ENCODE measurements at places on chromosomes 4 and X. TPM values are rescaled to one million over a fixed set of nuclear protein-coding genes. Genes with fewer than 3 reads are reported as not detected.

Gene DMP1
- not detected for total RNA-seq

Gene DCAF4L1
- 0.32 TPM for total RNA-seq

Gene MAGEC1
- not detected for total RNA-seq

Gene ADGRG2
- not detected for total RNA-seq

Gene TSPAN7
- total RNA-seq: 38.9 TPM

Gene G3BP2
- total RNA-seq: 231 TPM

Gene POU4F2
- not detected for total RNA-seq

Gene EVC
- 74.5 TPM for total RNA-seq

Gene MID1
- total RNA-seq: 18.4 TPM

Gene USP9X
- total RNA-seq: 114 TPM

Gene AFAP1
- total RNA-seq: 30.8 TPM

Gene SUV39H1
- 2.8 TPM for total RNA-seq

Gene ARSJ
- 12.8 TPM for total RNA-seq

Gene ANOS1
- 0.08 TPM for total RNA-seq

Gene SPANXC
- total RNA-seq: not detected

Gene TGIF2LX
- not detected for total RNA-seq

Gene MAGEE2
- total RNA-seq: not detected

Gene PAGE2B
- not detected for total RNA-seq

Gene RPS6KA6
- 7.7 TPM for total RNA-seq

Gene AWAT2
- total RNA-seq: not detected

Gene AMTN
- not detected for total RNA-seq

Gene SMIM10
- 0.31 TPM for total RNA-seq

Gene GUCY1A1
- not detected for total RNA-seq

Gene MAGEA12
- not detected for total RNA-seq

Gene EDNRA
- 22.3 TPM for total RNA-seq

Gene CXXC4
- 0.11 TPM for total RNA-seq

Gene KDR
- total RNA-seq: 0.36 TPM

Gene GAGE12E
- not detected for total RNA-seq

Gene MEPE
- total RNA-seq: not detected

Gene SPATA4
- not detected for total RNA-seq

Gene SPANXN2
- total RNA-seq: not detected

Gene ADH7
- total RNA-seq: not detected

Gene KLHL13
- total RNA-seq: 0.11 TPM

Gene PRRG3
- total RNA-seq: not detected

Gene REPS2
- 4.9 TPM for total RNA-seq

Gene NLGN4X
- total RNA-seq: not detected

Gene ADH1B
- total RNA-seq: not detected

Gene VCX3B
- total RNA-seq: not detected

Gene MAGEC2
- total RNA-seq: not detected

Gene TMEM150C
- total RNA-seq: 1.5 TPM

Gene DGAT2L6
- not detected for total RNA-seq

Gene GABRE
- total RNA-seq: 0.94 TPM

Gene TIGD4
- total RNA-seq: 3.0 TPM

Gene NAT8L
- total RNA-seq: 8.2 TPM

Gene PRSS12
- total RNA-seq: 1.5 TPM

Gene ADGRA3
- total RNA-seq: 40.8 TPM

Gene DRD5
- not detected for total RNA-seq

Gene SPANXA1
- not detected for total RNA-seq
